Aorta (tissue), 5 donors: ENCODE measurements at places on chromosomes 11 and 22. TPM values are rescaled to one million over a fixed set of nuclear protein-coding genes. Genes with fewer than 3 reads are reported as not detected.
A peak's percentile ranks its signal among the peaks of the same experiment; 100 is the strongest.

Gene DCDC1
- 0.52 TPM for total RNA-seq

DNA sequence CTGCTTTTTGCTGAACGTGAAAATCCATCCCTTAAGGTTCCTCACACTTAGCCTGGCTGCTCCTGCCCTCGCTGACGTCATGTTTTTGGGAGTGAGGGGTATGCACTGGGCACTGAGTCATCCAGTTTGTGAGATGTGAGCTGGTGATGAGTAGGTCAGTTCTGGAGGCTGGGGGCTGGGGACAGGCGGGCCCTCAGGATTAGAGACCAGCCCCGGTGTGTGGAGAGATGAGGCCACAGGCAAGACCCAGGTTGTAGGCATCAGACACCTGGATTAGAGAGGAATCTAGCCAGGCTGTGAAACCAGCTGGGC, 9.2 kb downstream of the KCNC1 start:
- DNase-seq = peak; percentile 45
- no peaks in the 10 kb centered on the region for H3K27me3 ChIP-seq
- H3K4me3 ChIP-seq = no peak overlapping the region
- H3K27ac ChIP-seq = no peak overlapping the region
- H3K36me3 ChIP-seq = no peaks in the 10 kb centered on the region

Gene LRP4
- 4.0 TPM for total RNA-seq

Gene PLAAT4
- 12.4 TPM for total RNA-seq

Gene HORMAD2
- not detected for total RNA-seq
